ENCODE measurements at places on chromosomes 4 and X. TPM values are rescaled to one million over a fixed set of nuclear protein-coding genes. Genes with fewer than 3 reads are reported as not detected.

MAGEC1 gene
- polyA plus RNA-seq = not detected

CLGN gene
- 3.9 TPM for polyA plus RNA-seq

KLB gene
- polyA plus RNA-seq = 0.85 TPM

COL4A5 gene
- 0.77 TPM for polyA plus RNA-seq

DDX60 gene
- polyA plus RNA-seq = 1.6 TPM

TMEM175 gene
- polyA plus RNA-seq = 9.4 TPM

FDCSP gene
- not detected for polyA plus RNA-seq

TASL gene
- not detected for polyA plus RNA-seq

F11 gene
- polyA plus RNA-seq = not detected

CSAG2 gene
- polyA plus RNA-seq = not detected

CAPN6 gene
- 0.11 TPM for polyA plus RNA-seq

VCX2 gene
- polyA plus RNA-seq = not detected

ZIC3 gene
- 1.7 TPM for polyA plus RNA-seq

GPR82 gene
- 0.42 TPM for polyA plus RNA-seq

BEX5 gene
- polyA plus RNA-seq = 252 TPM

RNF212 gene
- polyA plus RNA-seq = 0.39 TPM

H2BW2 gene
- not detected for polyA plus RNA-seq

PGAM4 gene
- not detected for polyA plus RNA-seq

ARHGAP24 gene
- polyA plus RNA-seq = 2.1 TPM

BMP2K gene
- 13.0 TPM for polyA plus RNA-seq

All from Purkinje cell (primary cell).